M059J (cell line): ENCODE measurements at places on chromosomes 12 and 14.
A peak's percentile ranks its signal among the peaks of the same experiment; 100 is the strongest.

DNA sequence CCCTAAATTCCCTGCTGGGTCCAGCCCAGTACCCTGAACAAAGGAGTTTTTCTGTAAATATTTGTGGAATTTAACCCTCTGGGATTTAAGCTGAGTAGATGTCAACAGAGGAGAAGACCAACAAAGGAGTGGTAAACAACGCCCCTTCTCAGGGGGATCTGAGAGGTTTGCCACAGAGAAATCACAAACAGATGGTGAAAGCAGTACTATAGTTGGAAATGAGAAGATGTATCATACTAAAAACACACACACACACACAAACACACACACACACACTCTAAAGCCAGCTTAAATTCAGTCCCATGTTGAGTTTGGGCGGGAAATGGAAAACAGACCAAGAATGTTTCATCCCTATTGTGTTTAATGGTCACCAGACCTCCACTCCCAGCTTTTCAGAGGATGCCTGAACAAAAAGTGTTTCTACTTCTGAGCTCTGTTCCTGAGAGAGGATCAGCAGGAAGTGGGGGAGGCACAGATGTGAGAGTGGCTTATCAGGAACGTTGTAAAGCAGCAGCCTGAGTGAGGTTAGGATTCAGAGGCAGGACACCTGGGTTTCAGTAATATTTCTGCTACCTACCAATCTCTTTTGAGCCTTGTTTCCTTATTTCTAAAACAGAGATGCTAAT is 3.2 kb downstream of the BIN2 start:
- DNase-seq: no peak

- DNase-seq: peak; percentile 79
These were observed 82.2 kb downstream of the PLEKHG7 start for GRCh38 chr12:92784797-92785562.

GRCh38 chr14:68018598-68018997 is 199.0 kb downstream of the RAD51B start:
- DNase-seq: peak; percentile 68

- DNase-seq: no peak
These were observed 180.1 kb downstream of the C12orf50 start for GRCh38 chr12:87849074-87849473.

- no peak for DNase-seq
These were observed 742.6 kb downstream of the TMEM121 start for GRCh38 chr14:106269029-106269428.

- no peak for DNase-seq
These were observed 70.0 kb downstream of the TMTC1 start for GRCh38 chr12:29713729-29714128.

DNA sequence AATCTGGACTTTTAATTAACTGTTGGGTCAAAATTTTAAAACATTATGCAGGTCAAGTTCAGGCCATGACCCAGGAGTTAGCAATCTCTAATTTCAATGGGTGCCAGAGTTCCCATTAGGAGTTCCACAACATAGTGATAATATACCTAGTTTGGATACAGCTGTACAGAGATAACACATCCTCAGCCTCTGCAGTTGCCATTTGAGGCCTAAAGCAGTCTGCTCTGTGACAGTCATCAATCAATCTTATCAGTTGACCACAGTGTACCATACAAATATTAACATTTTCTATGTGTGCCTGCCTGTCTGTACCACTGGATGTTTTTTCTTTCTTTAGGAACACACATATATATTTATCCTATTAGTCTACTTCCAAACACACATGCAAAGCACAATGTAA is 54.0 kb upstream of the BBS10 start:
- DNase-seq: no peak

DNA sequence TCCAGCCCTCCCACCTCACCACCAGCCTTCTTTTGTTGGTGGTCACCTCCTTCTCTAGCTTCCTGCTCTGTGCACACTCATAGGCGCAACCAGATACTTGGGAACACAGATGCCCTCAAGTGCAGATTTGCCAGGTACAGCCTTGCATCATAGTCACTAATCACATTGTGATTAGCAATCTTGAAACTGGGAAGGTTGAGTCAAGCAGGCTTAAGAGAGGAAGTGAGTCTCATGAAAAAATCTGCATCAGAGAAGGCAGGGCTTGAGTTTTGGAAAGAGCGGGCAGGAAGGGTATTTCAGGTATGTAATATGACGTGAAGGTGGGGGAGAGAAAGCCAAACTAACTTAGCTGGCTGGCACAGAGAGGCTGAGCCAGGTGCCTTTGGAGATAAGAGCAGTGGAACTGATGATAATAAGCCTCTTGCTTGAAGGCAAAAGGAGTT is 2.7 kb upstream of the RABGGTA start:
- peak; percentile 26 for DNase-seq
